ENCODE measurements at places on chromosomes 2 and 18.

DNA sequence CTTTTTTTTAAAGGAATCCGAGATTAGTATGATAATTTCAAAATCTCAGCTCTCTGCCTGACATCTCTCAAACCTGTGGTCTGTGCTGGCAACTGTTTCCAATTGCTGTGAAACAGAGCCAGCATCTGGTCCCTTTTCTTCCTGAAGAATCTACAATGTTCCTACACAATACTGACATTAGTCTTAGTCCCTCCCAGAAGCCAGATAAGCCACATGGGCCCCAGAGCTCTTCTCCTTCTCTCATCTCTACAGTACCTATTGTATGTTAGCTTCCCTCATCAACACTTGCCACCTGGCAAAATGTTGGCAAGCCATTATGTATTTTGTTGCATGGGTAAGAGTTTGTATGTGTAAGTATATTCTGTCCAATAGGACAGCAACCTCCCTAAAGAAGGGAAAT is 62.9 kb upstream of the CDKL4 start:
- DNase-seq, result no peak

- no peak for DNase-seq
These were observed 320.1 kb downstream of the CYP26B1 start for GRCh38 chr2:71827524-71827901.

DNA sequence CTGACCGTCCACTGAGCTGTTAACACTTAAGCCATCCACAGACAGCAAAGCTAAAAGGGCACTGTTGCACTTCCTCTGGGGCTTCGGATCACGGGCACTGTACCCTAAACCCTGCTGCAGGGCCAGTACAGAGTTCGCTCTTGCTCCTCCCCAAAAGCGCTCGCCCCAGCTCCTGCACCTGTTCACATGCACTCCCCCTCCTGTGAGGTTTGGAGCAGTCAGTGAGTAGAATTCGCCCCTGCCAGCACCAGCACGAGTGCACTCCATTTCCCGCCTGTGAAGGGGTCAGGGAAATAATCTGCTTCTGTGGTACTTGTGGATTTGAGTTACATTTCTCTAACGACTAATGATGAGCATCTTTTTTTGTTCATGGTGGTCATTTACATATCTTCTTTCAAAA is 158.8 kb downstream of the PTPRM start:
- no peak for DNase-seq

DNA sequence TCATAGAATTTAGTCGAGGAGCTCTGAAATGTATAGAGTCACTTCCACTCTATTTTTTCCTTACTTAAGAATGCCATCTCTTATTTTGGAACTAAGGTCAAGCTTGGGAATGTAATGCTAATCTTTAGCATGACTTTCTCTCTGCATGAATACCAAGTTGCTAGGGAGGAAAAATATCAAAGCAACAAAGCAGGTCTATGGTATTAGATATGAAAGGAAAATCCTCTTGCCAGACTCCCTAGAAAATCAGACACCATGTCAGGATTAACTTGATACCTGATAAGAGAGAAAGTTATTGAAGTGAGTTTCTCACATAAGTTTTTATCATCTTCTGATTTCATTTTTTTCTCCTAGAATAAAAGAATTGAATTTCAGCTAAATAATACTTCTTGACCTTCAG is 341.7 kb upstream of the ZNF804A start:
- DNase-seq, result no peak

DNA sequence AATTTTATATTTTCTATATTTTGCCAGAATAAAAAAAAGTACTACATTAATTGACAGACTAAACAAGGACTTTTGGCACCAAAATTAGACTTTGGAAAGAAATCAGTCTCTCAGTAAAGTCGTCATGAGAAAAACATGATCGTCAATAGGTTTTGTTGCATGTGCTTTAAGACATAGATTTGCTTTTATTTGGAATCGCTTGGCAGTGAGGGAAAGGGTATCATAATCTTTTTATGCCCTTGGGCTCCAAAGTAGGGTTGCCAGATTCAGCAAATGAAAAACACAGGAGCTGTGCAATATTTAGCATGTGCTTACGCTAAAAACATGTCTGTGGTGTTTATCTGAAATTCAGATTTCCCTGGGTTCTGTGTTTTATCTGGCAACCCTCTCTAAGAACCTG is 177.6 kb downstream of the LAMA1 start:
- DNase-seq, result no peak

DNA sequence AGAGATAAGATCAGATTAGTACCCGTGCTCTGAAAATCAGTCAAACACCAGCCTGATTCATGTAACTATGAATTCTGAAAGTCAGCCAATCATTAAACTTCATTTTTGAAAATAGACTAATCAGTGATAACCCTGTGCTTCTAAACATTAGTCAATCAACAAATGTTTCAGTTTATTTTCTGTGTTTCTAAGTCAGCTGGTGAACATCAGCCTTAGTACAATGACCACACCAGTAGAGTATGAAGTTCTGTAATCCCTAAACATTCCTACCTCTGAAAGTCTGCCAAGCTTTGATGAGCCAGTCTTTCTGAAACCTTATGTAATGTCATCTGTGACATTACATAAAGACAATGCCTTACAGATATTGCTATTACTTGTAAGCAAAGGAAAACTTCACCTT is 807.4 kb upstream of the CRIM1 start:
- no peak for DNase-seq

DNA sequence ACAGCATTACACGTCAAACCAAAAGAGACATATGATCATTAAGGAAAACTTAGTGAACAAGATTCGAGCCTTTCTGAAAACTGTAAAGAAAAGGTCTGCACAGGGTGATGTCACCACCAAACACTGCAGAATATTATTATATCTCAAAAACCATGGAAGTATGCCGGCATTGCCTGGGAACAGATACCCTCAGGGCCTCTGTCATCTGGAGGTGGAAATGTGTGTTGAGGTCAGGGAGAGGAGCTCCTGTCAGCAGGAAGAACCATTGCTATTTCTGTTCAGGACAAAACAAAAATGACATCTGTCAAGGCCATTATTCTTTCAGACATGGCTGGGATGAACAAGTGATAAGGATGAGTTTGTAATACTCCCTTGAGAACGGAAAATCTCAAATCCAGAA is 365.9 kb upstream of the TRIB2 start:
- no peak for DNase-seq

DNA sequence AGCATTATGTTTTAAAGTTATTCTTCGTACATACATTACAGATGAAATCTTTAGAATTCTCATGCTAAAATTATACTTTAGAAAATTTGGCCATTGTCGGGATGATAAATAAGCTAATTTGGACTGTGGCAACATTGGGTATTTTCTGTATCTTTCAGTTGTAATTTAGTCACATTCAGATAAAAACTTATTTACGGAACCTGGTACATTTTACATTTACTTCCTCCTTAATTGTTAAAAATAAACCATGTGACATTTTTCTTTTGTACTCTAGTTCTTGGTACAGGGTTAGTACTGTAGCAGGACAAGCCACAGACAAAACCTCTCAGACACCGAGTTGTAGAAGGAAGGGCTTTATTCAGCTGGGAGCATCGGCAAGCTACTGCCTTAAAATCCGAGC is 4.2 kb downstream of the CNDP2 start:
- DNase-seq, result no peak

DNA sequence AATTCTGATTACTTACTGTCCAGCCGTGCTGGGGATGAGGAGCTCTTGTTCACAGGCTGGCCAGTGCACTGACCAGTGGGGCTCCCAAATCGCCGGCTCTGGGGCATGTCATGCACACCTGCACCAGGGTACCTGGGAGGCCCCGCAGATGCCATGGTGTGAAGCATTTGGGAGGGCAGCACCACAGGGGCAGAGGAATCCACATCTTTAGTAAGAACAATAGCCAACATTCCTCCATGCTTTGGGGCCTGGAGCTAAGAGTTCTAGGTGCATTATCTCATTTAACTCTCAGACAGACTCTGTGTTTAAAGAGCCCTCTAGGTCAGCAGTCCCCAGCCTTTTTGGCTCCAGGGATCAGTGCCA is 104.2 kb downstream of the ACKR3 start:
- DNase-seq, result no peak

GRCh38 chr2:240930096-240930630 is 24.0 kb downstream of the CROCC2 start:
- no peak for DNase-seq

- no peak for DNase-seq
These were observed 399.3 kb downstream of the LRATD1 start for GRCh38 chr2:15031745-15032240.

- DNase-seq, result no peak
These were observed 184.1 kb downstream of the CALCRL start for GRCh38 chr2:187263675-187264560.

- no peak for DNase-seq
These were observed 47.7 kb upstream of the RNU4ATAC start for GRCh38 chr2:121483021-121483420.

DNA sequence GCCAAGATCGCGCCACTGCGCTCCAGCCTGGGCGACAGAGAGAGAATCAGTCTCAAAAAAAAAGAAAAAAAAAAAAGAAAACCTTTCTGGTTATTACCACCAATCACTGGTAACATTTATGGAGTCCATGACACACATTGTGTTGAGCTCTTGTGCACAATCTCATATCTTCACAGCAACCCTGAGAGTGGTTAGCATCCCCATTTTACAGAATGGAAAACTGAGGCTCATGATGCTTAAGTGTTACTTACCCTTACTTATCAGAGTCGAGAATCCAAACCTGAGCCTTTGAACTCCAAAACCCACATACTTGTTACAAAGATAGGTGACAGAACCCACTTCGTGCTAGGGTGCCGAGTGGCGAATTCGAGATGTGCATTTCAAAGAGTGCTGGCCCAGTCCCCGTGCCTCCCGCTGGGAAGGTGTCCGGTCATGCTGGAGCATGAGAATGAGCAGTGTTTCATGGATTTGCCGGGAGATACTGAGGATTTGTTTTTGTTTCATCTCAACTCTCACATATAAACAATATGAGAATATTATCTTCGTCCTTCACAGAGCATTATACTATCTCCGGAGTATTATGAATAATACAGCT is 50.9 kb downstream of the CYP27C1 start:
- no peak for DNase-seq

DNA sequence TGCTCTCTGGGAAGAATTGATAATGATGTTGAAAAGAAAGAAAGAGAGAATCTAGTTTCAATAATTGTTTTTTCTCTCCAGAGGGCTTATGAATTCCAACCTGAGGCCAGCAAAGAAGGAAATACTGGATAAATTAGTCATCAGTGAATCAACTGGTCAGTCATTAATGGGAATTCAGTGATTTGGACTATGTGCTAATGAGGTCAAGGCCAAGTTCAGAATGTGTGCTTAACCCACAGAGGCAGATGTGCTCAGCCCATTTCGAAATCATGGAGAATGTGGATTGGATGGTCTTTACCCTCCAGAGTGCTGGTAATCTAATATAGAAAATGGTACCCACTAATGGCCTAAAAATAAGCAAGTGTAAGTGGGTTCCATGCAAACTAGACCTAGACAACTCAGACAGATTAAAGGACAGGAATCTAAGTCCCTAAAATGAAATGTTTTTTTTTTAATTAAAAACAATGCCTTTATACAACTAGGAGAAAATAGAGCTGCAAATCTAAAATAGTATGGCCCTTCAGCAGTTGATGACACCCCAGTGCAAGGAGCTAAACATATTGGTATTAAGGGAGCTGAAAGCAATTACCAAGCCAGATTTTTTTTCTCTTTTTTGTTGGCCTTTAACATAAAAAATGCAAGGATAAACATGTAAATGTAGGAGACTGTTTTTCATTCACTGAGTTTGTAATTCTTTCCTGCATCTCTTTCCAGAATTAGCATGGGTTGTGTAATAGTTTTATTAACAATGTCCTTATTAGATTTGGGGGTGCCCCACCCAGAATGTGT is 296.9 kb downstream of the SATB2 start:
- DNase-seq, result no peak

- DNase-seq, result no peak
These were observed 290.3 kb upstream of the MMADHC start for GRCh38 chr2:149877913-149878312.

- DNase-seq, result no peak
These were observed 215.8 kb downstream of the NDUFA10 start for GRCh38 chr2:239809391-239809790.

DNA sequence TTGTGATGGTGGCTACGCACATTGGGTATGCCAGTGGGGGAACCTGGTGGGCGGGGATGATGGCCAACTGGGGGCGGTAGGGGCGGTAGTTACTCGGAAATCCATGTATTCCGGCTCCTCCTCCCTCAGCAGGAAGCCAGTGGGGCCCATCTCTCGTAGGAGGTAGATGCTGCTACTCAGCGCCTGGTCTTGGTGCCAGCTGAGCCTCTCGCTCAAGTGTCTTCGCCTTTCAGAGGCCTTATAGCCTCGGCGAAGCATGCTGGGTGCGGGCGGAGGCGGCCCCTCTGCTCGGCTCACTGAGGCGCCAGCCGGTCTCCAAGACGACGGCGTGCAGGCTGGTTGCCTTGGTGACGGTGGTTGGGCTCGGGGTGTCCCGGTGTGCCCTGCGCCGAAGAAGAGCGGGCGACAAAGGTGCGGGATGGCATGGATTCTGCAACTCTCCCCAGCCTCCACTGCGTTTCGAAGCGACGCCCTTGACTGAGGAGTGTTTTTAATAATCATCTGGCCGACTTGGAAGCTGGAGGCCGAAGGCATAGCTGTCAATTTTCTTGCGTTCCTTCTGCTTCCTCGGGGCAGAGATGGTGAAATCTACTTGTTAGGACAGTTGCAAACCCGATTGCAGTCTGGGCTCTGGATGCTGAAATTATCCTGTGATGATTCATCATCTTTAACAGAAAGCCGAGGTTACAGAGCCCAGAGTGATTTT is at the start of gene ZSWIM2:
Gene ZSWIM2, minus strand, starts transcription at position 298 of the 706 bp plus-strand sequence. Its CDS starts 40 bp downstream, at position 258.
- DNase-seq, result peak; percentile 33

DNA sequence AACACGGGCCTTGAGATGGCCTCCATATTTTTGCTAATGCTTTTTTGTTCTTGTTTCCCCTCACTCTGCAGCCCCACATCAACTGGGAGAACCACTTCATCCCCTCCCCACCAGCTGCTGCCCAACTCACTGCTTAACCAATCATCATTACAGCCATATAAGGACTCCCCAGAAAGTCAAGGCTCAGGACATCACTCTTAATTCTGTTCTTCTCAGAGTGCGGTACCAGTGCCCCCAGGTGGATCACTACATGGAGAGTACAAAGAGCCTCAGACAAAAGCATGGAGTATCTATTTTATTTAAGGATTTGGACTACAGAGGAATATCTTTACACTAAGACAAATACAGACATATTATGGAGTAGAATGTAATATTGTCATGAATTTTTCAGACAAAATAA is 340.6 kb downstream of the PAX3 start:
- no peak for DNase-seq

DNA sequence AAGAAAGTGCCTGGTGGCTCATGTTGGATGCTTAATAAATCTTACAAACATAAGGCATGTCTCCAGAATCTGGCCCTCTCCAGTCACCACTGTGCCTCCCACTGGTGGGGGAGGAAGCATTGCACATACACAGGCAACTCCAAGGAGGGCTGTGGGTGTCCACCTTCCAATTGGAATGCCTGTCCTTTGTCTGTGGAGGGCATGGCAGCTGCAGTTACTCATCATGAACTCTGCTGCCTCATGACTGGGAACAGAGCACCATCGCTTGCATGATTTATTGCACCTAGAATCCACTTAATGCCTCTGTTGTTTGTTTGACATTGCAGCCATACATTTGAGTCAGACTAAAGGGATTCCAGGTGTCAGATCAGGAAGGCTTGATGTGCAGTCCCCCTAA is 278.9 kb downstream of the PRKCE start:
- DNase-seq, result no peak

All from NCI-H1694 treated with DMSO at 0.1 percent for 48 hours (cell line).